ENCODE measurements at places on chromosomes 11 and 22.

GRCh38 chr11:27505781-27506180 is 788 bp downstream of the LIN7C start:
- DNase-seq, result no peak

GRCh38 chr11:120141113-120141767 is 3.3 kb upstream of the TRIM29 start:
- DNase-seq, result no peak

- DNase-seq, result no peak
Observed at GRCh38 chr22:20015187-20015625, 1.4 kb downstream of the ARVCF start.

- DNase-seq, result no peak
Observed at GRCh38 chr11:118581057-118581456, 8.8 kb downstream of the ARCN1 start.

DNA sequence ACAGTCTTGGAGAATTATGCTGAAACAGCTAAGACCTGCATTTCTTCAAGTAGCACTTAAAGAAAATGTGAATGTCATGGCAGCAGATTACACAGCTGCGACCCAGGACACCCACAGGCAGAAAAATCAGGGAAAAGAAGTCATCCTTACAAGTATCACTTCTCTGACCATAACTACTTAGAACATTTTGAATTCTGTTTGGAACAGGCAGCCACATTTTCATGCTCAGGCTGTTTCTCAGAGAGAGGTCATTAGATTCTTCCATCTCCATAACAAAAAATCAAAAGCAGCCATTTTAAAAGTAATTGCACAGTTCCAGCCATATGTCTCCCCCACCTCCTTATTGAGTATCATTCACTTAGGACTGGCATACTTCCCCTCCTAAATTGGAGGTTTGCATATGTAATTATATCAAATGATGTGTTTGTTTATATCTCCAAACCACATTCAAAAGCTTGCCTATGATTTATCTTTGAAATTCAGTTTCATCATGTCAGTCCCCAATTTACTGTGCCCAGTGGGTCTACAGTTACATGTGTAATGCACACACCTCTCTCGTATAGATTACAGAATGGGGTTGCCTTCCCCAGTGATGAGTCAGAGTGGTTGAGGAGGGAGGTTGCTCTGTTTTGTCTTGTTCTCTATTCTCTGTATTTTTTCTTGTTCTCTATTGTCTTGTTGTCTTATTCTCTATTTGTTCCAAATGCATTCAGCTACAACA is 276.5 kb upstream of the MTNR1B start:
- no peak for DNase-seq

GRCh38 chr11:70730411-70730810 is 332.1 kb downstream of the CTTN start:
- DNase-seq, result no peak

DNA sequence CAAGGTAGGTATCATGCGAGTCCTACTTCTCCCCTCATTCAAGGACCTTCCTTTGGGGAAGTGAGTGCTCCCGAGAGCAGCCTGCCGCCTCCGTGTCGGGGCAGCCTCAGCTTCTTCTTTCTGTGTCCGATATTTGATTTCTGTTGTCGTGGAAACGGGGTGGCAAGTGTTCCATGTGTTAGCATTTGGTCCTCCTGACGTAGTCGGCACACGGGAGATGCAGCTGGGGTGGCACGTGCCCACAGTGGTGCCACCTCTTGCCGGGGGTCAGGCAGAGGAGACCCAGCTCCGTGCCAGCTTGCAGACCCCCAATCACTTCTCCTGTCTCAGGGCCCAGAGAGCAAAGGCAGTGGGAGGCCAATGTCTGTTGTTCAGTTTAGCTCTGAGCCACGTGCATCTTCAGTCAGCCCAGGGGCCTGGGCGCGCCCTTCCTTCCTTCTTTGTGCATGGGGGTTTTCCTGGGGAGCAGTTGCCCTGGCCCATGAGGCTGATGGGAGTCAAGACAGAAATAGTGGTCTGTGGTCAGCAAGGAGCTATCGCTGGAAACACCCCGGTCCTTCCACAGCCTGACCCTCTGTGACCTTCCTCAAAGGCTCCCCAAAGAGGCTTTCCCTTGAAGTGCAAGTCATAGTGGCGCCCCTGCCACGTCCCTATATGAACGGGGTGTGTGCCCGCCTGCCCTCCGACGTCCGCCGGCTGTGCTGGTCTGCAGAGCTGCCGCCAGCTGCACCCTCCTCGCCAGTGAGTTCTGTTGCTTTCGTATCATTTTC is 44.5 kb downstream of the PARVB start:
- peak; percentile 53 for DNase-seq

DNA sequence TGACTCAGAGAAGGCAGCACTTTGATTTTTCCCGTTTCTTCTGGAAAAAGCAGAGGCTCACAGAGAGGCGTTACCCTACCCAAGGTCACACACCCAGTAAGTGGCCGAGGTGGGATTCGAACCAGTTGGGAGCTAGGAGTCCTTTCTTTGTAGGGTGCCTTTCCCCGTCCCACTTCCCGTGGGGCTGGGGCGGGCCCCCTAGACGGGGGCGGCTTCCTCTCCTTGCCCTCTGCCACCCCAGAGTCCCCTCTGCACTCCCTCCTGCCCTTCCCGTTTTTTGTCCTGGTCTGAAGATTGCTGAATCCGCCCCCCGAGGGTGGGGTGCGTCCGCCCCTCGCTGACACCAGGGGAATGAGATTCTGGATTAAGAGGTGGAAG is 747 bp downstream of the TPCN2 start:
- no peak for DNase-seq

- no peak for DNase-seq
Observed at GRCh38 chr11:130486987-130487923, 38.8 kb downstream of the ADAMTS15 start.

DNA sequence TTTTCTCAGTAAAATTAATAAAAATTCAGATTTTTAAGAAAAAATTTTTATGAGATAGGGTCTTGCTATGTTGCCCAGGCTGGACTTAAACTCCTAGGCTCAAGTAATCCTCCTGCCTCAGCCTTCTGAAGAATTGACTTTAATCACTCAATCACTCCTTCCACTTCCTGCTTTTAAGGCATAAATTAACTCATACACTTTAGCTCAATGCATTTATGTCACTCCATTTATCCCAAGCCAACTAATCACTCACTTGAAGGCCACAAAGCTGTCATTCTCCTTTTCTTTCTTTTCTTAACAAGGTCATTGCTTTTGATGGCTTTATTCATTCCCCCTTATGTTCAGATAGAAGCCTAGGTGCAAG is 877 bp downstream of the ALG9 start:
- no peak for DNase-seq

DNA sequence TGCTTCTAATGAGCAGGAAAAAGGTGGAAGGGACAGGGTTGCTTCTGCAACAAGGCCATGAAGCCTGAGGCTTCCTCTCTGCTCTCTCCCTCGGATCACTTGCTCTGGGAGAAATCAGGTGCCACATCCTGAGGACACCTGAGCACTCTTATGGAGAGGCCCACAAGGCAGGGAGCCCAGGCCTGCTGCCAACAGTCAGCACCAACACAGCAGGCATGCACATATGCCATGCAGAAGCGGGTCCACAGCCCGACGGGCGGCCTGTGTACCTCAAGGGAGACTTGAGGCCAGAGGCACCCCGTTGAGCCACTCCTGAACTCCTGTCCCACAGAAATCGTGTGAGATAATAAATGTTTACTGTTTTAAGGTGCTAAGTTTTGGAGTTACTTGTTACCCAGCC is 9.5 kb downstream of the TTLL12 start:
- DNase-seq, result no peak

DNA sequence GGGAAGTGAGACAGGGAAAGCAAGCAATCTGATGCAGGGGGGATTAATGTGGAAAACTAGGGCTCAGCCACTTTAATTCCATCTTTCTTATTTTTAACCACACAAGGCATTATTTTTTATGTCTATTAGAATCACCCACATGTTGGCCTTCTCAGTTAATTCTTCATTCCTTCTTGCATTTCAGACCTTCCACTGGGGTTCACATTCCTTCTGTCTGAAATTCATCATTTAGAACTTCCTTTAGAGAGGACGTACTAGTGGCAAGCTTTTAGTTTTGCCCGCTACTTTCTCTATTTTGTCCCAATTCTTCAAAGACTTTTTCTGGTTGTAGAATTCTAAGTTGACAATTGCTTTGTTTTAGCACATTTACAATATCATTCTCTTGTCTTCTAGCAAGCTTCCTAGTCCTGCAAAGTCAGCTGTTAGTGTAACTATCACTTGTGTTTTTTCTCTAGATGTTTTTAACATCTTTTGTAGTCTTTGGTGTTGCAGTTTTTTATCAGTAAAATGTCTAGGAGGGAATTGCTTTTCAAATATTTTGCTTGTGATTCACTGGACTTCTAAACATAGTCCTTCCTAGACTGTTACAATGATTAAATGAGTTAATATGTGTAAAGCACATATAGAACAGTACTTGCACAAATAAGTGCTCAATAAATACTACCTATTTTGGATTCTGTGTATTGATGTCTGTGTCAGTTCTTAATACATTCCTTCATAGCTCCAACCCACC is 5.5 kb upstream of the NNMT start:
- no peak for DNase-seq

- DNase-seq, result peak; percentile 70
Observed at GRCh38 chr11:65315204-65315865, 669 bp downstream of the CDC42EP2 start.

- no peak for DNase-seq
Observed at GRCh38 chr11:26229981-26230380, 101.9 kb upstream of the ANO3 start.

DNA sequence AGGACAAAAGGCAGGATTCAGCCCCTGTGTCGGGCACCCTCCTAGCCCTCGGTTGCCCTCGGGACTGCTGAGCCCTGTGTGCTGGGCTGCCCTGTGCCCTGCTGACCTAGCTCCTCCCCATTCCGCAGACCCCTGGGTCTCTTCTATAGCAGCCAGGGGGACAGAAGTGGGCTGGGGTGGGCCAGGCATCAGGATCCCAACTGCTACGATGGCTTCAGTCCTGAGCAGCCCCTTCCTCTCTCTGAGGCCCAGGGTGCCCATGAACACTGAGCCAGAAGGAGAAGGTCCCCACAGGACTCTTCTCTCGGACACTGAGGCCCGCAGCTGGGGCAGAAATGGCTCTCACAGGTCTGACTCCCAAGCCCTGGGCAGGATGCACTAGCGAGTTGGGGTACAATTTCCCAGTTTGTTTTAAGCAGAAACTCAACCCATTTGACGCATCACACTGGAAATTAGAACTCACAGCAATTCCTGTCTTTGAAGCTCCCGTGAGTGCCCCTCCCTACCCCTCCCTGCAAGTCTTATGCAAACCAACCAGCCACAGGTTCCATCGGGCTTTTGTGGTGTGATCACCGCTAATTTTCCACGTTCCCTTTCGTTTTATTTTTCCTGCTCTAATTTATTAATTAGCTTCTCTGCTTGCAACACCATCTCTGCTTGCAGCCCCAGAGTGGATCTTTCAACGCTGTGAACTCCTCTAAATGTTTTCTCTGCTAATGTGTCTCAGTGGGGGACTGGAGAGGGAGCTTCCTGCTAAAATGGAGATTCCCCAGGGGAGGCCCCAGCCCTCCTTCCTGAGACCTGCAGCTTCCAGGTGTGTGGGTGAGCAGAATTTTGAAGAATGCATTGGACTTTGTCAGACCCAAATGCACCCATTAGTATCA is 56.7 kb downstream of the PHF21B start:
- DNase-seq, result no peak

DNA sequence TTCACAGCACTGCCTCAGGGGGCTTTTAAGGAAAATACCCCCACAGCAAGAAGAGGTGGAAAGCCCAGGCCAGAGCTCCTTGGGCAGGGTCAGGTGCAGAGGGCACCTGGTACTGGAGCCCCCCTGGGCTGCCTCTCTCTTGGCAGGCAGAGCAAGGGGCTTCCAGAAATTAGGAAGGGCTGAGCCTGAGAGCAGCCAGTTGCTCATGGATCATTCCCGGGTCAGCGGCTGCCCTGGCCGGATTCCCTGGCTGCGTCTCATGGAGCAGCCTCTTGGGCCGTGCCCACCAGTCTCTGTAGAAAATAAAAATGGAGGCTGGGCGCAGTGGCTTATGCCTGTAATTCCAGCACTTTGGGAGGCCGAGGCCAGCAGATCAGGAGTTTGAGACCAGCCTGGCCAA is 10.3 kb upstream of the OMP start:
- no peak for DNase-seq

DNA sequence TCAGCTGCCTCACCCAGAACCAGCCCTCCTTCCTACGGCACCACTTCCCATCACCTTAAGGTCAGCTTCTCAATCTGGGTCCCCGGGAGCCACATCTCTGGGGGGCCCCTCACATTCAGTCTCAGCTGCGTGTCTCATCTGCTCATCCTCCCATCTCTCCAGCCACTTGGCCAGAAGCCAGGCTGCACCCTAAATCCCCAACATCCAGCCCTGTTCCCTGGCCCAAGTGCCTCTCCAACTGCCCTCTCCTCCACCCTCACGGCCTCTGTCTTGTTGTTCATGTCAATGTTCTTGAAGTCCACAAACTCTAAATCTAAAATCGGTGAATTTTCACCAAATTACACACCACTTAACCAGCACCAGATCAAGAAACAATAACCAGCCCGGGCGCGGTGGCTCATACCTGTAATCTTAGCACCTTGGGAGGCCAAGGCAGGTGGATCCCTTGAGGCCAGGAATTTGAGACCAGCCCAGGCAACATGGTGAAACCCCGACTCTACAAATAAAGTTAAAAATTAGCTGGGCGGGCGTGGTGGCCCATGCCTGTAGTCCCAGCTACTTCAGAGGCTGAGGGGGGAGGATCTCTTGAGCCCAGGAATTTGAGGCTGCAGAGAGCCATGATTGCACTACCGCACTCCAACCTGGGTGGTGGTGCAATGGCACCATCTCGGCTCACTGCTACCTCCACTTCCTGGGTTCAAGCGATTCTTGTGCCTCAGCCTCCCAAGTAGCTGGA is 33.7 kb downstream of the A4GALT start:
- no peak for DNase-seq

DNA sequence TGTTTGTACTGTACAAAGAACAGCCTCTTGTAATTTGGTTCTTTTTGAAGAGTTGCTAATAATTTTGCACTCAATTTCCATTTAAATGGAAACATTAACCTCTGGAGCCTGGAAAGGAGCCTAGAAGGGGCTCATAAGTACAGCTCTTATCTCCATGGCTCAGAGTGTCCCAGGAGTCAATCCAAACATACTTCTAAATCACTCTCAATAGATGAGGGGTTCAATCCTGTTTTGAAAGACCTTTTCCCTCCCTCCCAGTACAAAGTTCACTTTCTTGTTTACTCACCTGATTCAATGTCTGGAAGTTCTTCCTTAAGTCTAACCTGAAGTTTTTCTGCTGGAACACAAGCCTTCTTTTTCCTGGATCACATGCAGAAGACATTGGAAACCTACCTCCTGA is 273.0 kb upstream of the PLET1 start:
- no peak for DNase-seq

GRCh38 chr11:373716-374551 is 4.6 kb downstream of the B4GALNT4 start:
- DNase-seq, result peak; percentile 76

DNA sequence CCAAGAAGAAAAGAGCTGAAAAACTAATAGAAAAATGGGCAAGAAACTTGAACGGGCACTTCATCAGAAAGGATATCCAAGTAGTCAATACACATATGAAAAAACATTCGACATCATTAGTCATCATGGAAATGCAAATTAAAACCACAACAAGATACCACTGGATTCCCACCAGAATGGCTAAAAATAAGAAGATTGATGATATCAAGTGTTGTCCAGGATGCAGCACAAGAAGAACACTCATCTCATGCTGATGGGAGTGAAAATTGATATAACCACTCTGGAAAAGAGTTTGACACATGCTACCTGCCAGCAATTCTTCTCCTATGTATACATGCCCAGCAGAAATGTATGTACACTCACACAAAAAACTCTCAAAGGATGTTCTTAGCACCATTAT is 26.9 kb upstream of the SCUBE2 start:
- DNase-seq, result no peak
